ENCODE measurements at places on chromosomes 1 and 21. TPM values are rescaled to one million over a fixed set of nuclear protein-coding genes. Genes with fewer than 3 reads are reported as not detected.

DNA sequence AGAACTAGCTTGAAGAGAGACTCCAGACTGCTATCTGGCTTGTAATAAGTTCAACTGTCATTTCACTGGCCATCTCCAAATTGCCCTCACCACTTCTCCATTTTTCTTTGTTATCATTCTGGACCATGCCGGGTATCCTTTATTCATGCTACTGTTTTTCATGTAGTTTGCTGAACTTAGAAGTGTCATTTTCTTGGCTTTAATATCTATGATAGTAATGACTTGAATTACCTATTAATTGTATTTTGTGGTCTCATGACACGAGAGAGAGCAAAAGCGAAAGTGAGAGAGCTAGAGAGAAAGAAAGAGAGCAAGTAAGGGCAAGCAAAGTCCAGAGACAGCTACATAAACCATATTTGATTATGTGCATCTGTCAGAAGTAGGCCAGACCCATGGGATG, 184.9 kb upstream of the ATP1B1 start:
- peaks cover 14% of the 10 kb centered on the region for H3K36me3 ChIP-seq
- no peak for DNase-seq
- H3K27me3 ChIP-seq = no peaks in the 10 kb centered on the region

DNA sequence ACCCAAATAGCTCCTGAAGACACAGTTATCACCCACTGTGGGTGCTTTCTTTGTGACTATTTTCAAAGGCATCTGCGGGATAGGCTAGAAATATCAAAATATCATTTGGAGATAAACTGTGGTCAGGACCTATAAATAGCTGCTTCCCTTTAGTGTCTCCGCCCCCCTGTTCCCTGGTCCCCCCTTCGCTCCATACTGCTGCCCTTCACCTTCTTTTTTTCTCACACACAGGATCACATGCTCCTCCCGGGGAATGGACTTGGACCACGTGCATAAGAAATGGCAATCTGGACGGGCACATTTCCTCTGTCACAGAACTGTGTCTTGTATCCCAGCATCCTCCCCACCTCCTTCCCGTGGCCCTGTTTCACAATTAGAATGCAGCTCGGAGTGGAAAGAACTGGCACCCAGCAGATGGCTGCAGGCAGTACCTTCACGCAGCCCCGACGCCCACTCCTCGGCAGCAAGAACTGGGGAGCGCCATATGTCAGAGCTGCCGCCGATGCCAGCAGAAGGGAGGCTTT, 68.8 kb upstream of the SSX2IP start:
- H3K36me3 ChIP-seq = no peaks in the 10 kb centered on the region
- H3K27me3 ChIP-seq = peaks cover 15% of the 10 kb centered on the region
- H3K4me1 ChIP-seq = peaks cover 21% of the 10 kb centered on the region
- peak overlapping the region; percentile 36 for H3K4me3 ChIP-seq
- H3K27ac ChIP-seq = no peak overlapping the region

- no peaks in the 10 kb centered on the region for H3K4me1 ChIP-seq
- no peaks in the 10 kb centered on the region for H3K27me3 ChIP-seq
- peaks cover 15% of the 10 kb centered on the region for H3K36me3 ChIP-seq
- H3K4me3 ChIP-seq = no peak overlapping the region
These were observed 25.9 kb downstream of the SLC27A3 start for GRCh38 chr1:153801028-153801625.

GRCh38 chr1:228837817-228838716, 102.8 kb downstream of the RHOU start:
- peak; percentile 87 for DNase-seq
- H3K27me3 ChIP-seq = no peaks in the 10 kb centered on the region
- H3K27ac ChIP-seq = peak overlapping the region; percentile 92
- peaks cover 20% of the 10 kb centered on the region for H3K36me3 ChIP-seq
- peaks cover 72% of the 10 kb centered on the region for H3K4me1 ChIP-seq

DNA sequence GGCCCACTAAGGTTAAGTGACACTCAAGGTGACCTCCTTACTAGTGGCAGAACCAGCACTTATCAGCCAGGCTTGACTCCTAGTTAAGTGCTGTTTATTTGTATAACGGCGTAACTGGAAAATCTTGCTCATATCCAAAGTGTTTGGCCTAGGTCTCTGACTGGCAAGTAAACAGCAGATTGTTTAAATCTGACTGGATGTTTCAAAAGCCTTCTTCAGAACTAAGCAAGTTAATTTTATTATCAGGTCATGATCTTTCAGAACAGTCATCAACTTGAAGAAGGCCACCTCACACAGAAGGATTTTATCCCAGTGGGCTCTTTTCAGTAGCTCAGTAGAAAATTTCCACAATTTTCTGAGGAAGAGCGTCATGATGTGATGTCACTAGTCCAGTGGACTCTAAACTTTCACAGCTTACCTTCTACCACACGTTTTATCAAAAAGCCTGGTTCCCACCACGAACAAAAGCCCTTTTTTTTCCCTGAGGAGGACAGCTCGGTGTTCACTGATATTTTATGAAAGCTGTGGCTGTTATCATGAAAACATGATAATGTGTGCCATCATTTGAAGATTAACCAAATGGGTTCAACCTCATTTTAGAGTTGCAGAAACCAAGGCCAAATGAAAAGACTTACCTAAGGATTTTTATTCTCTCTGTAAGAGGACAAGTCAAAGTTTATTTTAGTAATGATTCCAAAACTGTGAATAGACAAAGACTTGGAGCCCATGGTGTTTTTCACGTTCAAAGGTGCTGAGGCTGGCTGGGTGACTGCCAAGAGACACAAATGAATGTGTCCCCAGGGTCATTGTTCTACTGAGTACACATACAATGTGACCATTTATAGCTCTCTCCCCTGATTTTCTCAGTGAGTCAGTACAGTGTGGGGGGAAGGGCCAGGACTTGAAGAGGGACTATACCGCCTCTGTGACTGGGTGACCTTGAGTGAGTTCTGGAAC, 9.1 kb downstream of the SGIP1 start:
- H3K4me1 ChIP-seq = peaks cover 55% of the 10 kb centered on the region
- DNase-seq = peak; percentile 82
- no peaks in the 10 kb centered on the region for H3K27me3 ChIP-seq
- H3K27ac ChIP-seq = peak overlapping the region; percentile 24
- H3K36me3 ChIP-seq = peaks cover 9% of the 10 kb centered on the region
- no peak overlapping the region for H3K4me3 ChIP-seq

DNA sequence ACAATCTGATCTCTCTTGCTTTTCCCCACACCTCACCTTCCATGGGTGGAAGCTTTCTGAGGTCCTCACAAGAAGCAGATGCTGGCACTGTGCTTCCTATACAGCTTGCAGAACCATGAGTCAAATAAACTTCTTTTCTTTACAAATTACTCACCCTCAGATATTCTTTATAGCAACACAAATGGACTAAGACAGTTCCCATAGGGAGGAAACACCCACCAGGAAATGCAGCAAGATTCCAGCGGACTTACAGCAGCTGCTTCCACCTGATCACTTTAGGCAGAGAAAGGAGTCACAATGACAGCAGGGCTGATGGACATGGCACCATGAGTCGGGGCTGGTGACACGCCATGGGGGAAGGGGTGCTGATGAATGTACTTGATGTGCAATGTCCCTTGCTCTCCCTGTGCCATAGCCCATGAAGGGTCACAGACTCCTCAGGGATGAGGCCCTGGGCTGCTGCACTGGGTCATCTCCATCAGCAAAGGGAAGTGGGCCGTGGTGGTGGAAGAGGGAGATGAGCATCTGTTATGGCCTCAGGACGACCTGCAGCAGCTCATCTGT, 53.9 kb downstream of the PRSS38 start:
- H3K4me1 ChIP-seq = no peaks in the 10 kb centered on the region
- peaks cover 54% of the 10 kb centered on the region for H3K27me3 ChIP-seq
- no peak for DNase-seq
- no peaks in the 10 kb centered on the region for H3K36me3 ChIP-seq
- H3K27ac ChIP-seq = no peak overlapping the region

DNA sequence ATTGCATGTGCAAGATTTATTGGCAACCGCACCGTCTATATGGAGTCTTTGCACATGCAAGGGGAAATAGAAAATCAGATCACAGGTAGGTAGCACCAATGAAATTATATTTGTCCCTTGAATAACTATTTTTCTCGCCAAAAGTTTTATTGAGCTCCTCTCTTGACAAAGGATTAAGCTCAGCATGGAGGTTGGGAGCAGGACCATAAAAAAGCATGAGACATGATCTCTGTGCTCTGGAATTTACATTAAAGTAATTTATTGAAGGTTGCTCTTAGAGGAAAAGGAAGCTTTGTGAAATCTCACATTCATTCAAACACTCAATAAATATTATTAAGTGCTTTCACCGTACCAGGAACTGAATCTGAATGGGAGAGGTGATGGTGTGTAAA, 66.0 kb upstream of the UBE2U start:
- H3K27ac ChIP-seq = no peak overlapping the region
- DNase-seq = no peak
- H3K4me1 ChIP-seq = peaks cover 20% of the 10 kb centered on the region
- peaks cover 11% of the 10 kb centered on the region for H3K36me3 ChIP-seq
- no peaks in the 10 kb centered on the region for H3K27me3 ChIP-seq

- DNase-seq = no peak
- H3K36me3 ChIP-seq = no peaks in the 10 kb centered on the region
- no peaks in the 10 kb centered on the region for H3K4me1 ChIP-seq
- H3K27me3 ChIP-seq = no peaks in the 10 kb centered on the region
These were observed 356.2 kb downstream of the KCTD3 start for GRCh38 chr1:215923129-215923824.

KRTAP11-1 gene
- total RNA-seq = not detected

GBP7 gene
- total RNA-seq = 0.24 TPM

GRCh38 chr1:113451710-113452109, 61.4 kb downstream of the MAGI3 start:
- peak overlapping the region; percentile 39 for H3K27ac ChIP-seq
- no peak for DNase-seq
- peaks cover under 1% of the 10 kb centered on the region for H3K36me3 ChIP-seq
- H3K27me3 ChIP-seq = no peaks in the 10 kb centered on the region

- H3K4me3 ChIP-seq = no peak overlapping the region
- H3K27ac ChIP-seq = no peak overlapping the region
- peaks cover 5% of the 10 kb centered on the region for H3K36me3 ChIP-seq
- no peaks in the 10 kb centered on the region for H3K27me3 ChIP-seq
These were observed 101.0 kb downstream of the SIM2 start for GRCh38 chr21:36799869-36800268.

TTLL7 gene
- total RNA-seq = 9.0 TPM

DNA sequence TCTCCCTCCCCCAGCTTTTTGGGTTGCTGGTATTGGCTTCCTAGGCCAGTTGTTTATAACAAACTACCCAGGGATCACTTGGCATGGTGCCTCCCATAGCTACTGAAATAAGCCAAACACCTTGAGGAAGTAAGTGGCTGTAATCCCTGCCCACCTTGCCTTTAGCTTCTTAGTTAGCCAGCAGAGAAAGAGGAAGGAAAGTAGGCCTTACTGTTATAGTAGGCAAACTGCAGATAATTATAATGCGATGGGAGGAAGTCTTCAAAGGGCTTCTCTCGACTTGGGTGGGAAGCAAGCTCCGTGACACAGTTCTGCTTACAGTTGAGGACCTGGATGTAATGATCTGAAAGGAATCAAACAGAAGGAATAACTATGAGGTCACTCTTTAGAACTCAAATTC, 8.2 kb downstream of the P3H1 start:
- no peaks in the 10 kb centered on the region for H3K27me3 ChIP-seq
- no peak overlapping the region for H3K4me3 ChIP-seq
- no peaks in the 10 kb centered on the region for H3K4me1 ChIP-seq
- H3K36me3 ChIP-seq = peaks cover 6% of the 10 kb centered on the region
- H3K27ac ChIP-seq = no peak overlapping the region

ATAD3A gene
- 46.2 TPM for total RNA-seq

- peaks cover 17% of the 10 kb centered on the region for H3K4me1 ChIP-seq
- no peak overlapping the region for H3K4me3 ChIP-seq
- H3K27ac ChIP-seq = peak overlapping the region; percentile 60
- H3K36me3 ChIP-seq = no peaks in the 10 kb centered on the region
- H3K27me3 ChIP-seq = no peaks in the 10 kb centered on the region
- peak; percentile 36 for DNase-seq
These were observed 25.0 kb downstream of the KRTAP24-1 start for GRCh38 chr21:30257773-30258172.

- no peaks in the 10 kb centered on the region for H3K36me3 ChIP-seq
- no peak overlapping the region for H3K4me3 ChIP-seq
- no peak overlapping the region for H3K27ac ChIP-seq
- H3K27me3 ChIP-seq = peaks cover under 1% of the 10 kb centered on the region
- H3K4me1 ChIP-seq = peaks cover 42% of the 10 kb centered on the region
- DNase-seq = peak; percentile 54
These were observed 3.7 kb upstream of the FOXO6 start for GRCh38 chr1:41357451-41358101.

DNA sequence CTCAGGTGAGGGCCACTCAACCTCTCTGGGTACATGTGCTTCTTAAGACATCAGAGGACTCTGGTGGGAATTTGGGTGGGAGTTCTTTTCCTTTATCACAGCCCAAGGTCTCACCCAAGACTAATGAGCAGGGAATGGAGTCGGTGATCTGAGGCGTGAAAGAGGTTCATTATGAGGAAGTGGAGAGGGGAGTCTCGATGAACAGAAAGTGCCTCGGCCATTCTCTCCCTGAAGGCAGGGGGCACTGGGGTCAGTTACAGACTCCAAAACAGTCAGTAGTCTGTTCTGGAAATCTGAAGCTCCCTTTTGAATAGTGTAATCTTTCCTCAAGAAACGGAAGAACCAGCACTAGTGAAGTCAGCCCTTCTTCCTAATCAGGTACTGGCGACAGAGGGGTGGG, 36.2 kb downstream of the HSD3B2 start:
- no peak overlapping the region for H3K27ac ChIP-seq
- H3K36me3 ChIP-seq = no peaks in the 10 kb centered on the region
- no peak for DNase-seq
- H3K4me1 ChIP-seq = peaks cover 9% of the 10 kb centered on the region
- peaks cover 16% of the 10 kb centered on the region for H3K27me3 ChIP-seq

- H3K4me1 ChIP-seq = no peaks in the 10 kb centered on the region
- no peak for DNase-seq
- peaks cover 95% of the 10 kb centered on the region for H3K27me3 ChIP-seq
- H3K36me3 ChIP-seq = no peaks in the 10 kb centered on the region
- no peak overlapping the region for H3K4me3 ChIP-seq
- H3K27ac ChIP-seq = no peak overlapping the region
These were observed 103.5 kb upstream of the ZBTB40 start for GRCh38 chr1:22347854-22348760.

- peak overlapping the region; percentile 9 for H3K27ac ChIP-seq
- DNase-seq = peak; percentile 84
- peaks cover 4% of the 10 kb centered on the region for H3K27me3 ChIP-seq
These were observed 7.7 kb downstream of the VSIG8 start for GRCh38 chr1:159854693-159855192.

SPRR5 gene
- total RNA-seq = not detected

DNA sequence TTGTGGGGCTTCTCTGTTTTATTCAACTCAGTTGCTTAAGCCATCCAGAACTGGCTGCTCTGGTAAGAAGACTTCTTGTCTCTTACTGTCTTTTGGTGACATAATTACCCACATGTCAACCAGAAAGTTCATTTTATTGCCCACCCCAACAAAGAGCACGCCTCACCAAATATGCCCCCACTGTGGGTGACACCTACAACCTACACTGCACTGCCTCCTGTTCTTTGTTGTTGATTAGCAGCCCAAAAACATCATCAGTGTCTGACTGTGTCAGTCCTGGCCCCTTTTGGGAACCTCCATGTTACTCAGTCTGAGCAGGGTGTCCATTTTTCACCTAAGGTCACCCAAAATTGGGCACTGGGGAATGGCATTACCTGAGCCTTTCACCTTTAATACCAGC, 49.3 kb downstream of the ZNF678 start:
- H3K4me1 ChIP-seq = no peaks in the 10 kb centered on the region
- H3K27ac ChIP-seq = no peak overlapping the region
- H3K27me3 ChIP-seq = no peaks in the 10 kb centered on the region
